ENCODE measurements at places on chromosomes 7 and 10.

- DNase-seq = no peak
Observed at GRCh38 chr7:104962781-104963180, 51.2 kb upstream of the KMT2E start.

DNA sequence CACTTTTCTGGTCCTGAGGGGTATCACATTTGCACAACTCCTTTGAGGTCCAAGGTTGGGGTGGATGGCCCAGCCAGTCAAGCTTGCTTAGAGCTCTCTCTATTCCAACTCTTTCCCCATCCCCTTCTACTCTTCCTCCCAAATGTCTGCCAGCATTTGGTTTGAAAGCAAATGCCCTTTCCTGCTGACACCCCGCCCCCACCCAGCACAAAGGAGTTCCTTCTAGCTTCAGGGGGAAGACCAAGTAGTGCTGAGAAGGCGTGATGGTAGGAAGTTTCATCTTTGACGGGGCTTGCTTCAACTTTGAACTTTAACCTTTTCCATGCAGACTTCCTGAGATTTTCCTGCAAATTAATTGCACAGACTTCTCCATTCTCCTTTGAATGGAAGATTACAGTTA, 137.5 kb upstream of the TCF7L2 start:
- no peak for DNase-seq

GRCh38 chr7:132577206-132578049, 1.2 kb upstream of the PLXNA4 start:
- DNase-seq = peak; percentile 94

- DNase-seq = no peak
Observed at GRCh38 chr10:33263453-33263852, 71.0 kb downstream of the NRP1 start.

GRCh38 chr10:75643405-75643804, 212.0 kb downstream of the LRMDA start:
- DNase-seq = no peak

GRCh38 chr7:97107192-97107800, 10.2 kb upstream of the SDHAF3 start:
- DNase-seq = no peak

DNA sequence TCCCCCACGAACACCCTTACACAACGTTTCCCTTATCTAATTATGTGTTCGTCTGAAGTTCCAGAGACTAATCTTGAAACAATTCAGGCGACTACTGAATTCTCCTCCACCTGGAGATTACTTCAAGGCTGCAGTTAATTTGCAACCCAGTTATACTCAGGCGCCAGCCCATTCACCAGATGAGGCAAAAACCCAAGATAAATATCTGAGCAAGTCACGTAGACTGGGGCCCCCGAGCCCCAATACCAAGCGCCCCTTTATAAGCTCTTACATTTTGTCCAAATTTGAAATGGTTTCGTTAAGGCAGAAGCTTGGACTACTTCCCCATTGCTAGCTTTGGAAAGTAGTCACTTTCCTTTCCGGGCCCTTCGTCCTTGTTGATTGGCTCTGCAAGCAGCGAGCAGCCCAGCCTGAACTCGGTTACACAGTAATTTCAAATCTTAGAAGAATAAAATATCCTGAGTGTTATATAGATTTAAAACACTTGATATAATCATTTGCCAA, 1.2 kb downstream of the TPK1 start:
- no peak for DNase-seq

DNA sequence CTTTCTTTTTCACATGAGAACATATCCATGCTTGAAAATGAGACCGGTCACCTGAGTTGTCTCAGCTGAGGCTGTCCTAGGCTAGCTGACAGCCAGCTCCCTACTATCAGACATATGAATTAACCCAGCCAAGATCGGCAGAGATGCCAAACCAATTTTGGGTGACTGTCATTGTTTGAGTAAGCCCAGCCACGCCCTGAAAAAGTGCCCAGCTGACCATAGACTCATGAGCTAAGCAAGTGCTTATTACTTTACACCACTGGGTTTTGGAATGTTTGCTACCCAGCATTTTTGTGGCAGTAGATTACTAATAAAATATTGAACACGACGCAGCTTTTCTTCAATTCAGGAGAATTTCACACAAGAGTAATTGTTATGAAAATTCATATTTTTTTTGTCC, 265.2 kb upstream of the LYZL1 start:
- no peak for DNase-seq

DNA sequence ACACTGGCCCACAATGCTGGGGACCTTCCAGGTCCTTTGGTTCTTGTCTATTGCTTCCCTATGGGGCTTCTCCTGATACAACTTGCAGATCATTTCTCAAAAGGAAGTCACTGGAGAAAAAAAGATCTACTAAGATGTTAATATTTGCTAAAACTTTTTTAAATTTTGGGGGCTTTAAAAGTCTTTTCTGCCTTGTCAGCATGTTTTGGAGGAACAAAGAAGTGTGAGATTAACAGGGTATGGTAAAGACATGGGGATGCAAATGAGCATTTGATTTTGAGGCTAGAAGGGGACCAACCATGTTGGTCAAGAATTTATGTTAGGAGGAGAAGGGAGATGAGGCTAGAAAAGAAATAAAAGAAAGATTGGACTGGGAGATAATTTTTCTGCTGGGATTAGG, 515.4 kb downstream of the HTR7 start:
- no peak for DNase-seq

DNA sequence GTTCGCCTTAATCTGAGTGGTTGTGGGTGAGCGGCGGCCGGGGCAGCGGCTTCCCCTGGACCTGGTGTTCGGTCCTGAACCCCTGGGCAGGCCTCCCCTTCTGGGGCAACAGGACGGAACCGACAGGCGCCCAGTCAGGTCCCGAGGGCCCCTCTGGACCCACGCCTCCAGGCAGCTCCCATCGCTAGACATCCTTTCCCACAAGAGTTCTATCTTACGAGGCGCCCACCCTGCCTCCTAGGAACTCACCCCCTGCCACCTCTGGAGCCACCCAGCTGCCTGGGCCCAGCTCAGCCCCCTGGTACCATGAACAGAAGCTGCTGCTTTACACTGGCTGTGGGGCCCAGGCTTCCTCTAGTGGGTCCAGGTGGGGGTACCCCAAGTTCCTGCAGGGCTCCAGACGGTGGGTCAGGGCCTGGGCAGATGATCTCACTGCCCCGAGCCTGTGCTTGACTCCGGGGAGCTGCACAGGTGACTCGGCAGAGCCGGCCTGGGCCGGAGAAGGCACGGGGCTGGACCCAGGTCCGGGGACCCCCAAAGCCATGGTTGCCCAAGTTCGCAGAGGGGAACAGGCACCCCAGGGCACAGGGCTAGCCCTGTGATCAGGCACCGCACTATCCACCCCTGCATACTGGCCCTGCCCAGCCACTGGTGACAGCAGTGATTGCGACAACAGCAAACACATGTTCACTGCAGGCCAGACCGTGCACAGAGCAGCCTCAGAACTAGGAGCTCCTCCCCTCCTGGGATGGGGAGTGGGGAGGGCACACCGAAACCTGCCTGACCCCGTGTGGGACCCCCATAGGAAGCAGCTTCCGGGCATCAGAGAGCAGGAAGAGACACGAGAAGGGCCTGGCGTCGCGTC, 180.3 kb downstream of the ELFN1 start:
- no peak for DNase-seq

DNA sequence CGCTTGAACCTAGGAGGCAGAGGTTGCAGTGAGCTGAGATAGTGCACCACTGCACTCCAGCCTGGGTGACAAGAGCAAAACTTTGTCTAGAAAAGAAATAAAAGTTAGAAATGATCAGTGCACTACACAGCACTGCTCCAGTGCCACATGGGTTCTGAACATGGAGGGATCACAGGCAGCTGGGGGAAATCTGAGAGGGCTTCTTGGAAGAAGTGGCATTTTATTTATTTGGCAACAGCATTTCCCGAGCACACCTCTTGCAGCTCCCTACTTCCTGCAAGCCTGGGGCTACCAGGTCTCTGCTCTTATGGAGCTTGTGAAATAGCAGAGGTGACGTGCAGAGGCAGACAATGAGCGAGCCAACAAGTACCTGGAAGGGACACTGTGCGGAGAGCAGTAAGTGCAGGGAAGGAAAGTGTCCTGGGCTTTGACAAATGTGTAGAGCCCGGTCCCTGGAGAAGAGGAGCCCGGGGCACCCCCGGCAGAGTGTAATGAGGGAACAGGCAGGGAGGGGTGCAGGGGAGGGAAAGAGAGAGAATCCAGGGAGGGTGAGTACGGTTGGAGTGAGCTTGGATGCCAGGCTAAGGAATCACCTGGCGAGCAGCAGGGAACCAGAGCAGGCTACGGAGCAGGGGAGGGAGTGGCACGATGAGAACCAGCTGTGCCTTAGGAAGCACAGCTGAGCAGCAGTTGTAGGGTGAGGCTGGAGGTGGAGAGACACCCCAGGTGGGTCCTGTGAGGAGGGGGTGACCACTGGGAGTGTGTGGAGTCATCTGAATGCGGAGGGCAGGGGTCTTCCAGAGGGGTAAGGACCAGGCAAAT, 104.6 kb upstream of the CTBP2 start:
- no peak for DNase-seq

- DNase-seq = no peak
Observed at GRCh38 chr10:32939296-32940111, 18.5 kb downstream of the ITGB1 start.

DNA sequence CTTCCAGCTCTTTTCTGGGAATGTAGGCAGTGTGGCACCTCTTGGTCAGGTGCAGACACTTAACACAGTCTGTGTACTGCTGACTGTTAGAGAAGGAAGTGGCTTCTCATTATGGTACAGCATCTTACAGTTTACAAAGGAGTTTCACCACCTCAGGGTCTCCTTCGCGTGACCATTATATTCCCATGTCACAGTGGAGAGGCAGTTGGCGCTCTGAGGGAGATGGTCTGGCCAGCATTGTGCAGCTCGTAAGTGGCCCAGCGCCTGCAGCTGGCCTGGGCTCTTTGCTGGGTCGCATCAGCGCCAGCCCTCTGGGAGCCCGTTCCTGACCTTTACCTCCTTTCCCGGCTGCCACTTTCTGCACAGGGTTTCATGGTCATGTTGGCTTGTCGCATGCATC, 15.4 kb downstream of the TSPAN15 start:
- no peak for DNase-seq

DNA sequence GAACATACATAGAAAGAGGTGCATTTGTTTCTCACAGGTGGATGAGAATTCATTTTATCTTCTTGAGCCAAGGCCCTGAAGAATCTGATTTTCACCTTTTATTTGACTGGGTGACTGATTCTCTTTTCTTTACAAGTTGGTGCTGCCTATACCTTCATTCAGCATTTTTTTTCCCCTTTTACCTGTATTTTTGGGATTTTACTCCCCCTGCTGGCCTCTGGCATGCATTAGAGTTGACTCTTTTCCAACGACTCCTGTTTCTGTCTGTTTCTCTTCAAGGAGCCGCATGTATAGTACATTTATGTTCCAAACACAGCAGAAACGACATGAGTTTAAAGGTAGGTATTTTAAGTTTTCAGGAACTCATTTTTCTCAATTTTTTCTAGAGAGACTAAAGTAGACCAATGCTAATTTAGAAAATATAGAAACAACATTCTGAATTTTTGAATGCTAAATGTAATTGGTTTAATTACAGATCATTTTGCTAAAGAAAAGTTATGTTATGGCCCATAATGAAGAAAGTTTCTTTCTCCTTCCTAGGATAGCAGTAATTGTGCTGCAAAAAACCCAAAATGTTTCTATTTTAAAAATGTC, 149.8 kb upstream of the HDAC9 start:
- DNase-seq = peak; percentile 65

GRCh38 chr10:28298951-28299350, 3.9 kb downstream of the MPP7 start:
- DNase-seq = no peak

GRCh38 chr10:94200146-94200837, 162.4 kb downstream of the NOC3L start:
- DNase-seq = no peak

DNA sequence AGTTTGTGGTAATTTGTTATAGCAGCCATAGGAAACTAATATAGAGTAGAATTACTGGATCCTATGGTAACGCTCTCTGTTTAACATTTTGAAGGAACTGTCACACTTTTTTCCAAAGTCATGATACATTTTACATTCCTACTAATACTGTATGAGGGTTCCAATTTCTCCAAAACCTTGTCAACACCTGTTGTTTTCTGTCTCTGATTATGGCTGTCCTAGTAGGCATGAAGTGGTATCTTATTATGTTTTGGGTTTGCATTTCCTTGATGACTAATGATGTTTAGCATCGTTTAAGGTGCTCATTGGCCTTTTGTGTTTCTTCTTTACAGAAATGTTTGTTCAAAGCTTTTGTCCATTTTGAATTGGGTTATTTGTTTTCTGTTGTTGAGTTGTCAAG, 69.6 kb downstream of the VPS50 start:
- no peak for DNase-seq

GRCh38 chr7:68148440-68148839, 1151.8 kb downstream of the TYW1 start:
- no peak for DNase-seq

GRCh38 chr7:122166740-122167139, 22.7 kb upstream of the AASS start:
- DNase-seq = no peak

DNA sequence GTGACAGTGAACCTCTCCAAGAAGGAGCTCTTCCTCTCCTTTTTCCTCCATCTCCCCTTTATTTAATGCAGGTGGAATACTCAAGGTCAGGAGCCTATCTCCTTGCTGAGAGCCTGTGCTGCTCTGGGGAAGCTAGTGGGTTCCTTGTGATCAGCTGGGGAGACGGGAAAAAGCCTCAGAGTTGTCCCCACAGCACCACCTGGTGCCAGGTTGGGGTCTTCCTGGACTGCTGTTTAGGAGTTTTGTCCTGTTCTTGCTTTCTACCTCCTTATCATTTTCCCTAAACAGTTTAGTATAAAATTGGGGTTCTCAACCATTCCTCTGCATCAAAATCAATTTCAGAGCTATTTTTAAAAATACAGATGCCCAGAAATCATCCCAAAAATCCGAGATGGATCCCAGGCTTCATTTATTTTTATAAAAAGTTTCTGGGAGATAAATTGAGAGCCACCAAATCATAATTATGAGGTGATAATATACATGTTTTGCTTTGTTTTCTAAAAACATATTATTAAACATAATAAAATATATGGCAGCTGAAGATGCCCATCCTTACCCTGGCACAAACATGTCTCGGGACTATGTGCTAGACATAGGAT, 44.3 kb downstream of the MACC1 start:
- DNase-seq = peak; percentile 69

DNA sequence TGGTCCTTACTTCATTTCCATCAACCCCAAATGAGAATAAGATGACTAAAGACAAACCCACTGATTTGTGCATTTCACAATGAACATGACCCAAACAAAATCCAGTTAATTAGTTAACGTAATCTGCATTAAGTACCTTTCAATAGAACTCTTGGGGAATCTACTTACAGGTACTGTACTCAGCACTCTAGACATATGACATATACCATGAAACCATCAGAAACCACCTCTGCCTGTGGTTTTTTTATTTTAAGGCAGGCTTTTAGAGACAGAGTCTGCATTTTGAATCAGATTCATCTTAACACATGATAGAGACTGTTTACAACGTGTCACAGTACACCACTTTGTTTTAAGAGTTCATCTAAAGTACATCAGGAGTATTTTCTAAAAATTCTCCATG, 168.4 kb downstream of the BTAF1 start:
- no peak for DNase-seq

DNA sequence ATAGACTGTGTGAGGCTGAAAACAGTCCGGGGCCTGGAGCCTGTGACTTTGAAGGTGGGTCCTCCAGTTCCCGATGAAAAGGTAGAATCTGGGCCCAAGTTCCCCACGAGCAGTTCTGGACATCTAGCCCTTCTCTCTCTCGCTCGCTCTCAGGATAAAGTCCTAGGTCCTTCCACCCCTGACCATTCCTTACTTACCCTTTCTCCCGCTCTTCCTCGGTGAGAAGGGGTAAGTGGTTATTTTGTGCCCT, 713 bp downstream of the IMMP2L start:
- DNase-seq = peak; percentile 57
